ENCODE measurements at places on chromosomes 7 and 10. TPM values are rescaled to one million over a fixed set of nuclear protein-coding genes. Genes with fewer than 3 reads are reported as not detected.

The FKBP9 gene
- total RNA-seq, result 166 TPM

The LRRC4 gene
- total RNA-seq, result 0.85 TPM

The MKI67 gene
- total RNA-seq, result 2.7 TPM

- no peak overlapping the region for H3K27ac ChIP-seq
- no peak overlapping the region for H3K4me3 ChIP-seq
- no peaks in the 10 kb centered on the region for H3K27me3 ChIP-seq
- peaks cover 13% of the 10 kb centered on the region for H3K4me1 ChIP-seq
These were observed 17.6 kb downstream of the PLCE1 start for GRCh38 chr10:94011296-94011695.

DNA sequence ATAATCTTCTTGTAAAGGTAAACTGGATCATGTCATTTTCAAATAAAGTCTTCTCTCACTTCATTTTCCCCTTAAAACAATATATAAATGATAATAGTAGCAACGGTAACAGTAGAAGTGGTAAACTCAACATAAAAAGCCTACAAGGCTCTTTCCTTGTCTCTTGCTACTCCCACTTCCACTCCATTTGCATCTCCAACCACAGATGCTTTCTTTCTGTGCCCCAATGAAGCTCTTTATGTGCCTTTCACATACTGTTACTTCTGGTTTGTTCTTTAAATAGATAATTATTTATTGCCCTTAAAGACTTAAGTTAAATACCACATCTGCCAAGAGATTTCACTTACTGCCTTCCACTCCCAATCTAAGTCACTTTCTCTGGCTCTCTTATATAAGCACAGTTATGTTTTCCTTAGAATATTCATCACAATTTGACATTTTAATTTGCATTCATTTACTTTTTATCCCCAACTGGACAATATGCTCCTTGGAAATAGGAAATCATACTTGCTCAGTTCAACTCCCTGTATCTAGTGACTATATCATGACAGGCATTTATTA, 149.9 kb downstream of the CRPPA start:
- H3K36me3 ChIP-seq, result no peaks in the 10 kb centered on the region
- no peaks in the 10 kb centered on the region for H3K4me1 ChIP-seq
- H3K4me3 ChIP-seq, result no peak overlapping the region
- H3K27ac ChIP-seq, result no peak overlapping the region
- no peaks in the 10 kb centered on the region for H3K27me3 ChIP-seq

DNA sequence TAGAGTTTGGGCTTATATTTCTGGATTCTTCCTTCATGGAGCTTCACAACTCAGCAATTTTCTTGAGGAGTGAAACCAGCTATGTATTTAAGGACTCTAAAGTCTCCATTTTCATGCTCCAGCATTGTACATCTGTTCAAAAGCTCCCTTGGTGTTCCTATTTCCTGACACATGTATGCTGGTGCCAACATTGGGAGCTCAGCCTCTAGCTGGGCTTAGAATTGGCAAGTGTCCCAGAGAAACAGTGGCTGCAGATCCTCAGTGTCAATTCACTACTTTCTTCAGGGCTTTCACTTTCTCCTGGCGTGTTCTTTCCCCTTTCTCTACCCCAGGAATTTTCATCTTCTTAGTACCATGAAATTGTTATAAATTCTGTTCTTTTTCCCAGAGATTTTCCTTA, 103.1 kb downstream of the ZNF467 start:
- H3K4me3 ChIP-seq, result peak overlapping the region; percentile 9
- no peak overlapping the region for H3K27ac ChIP-seq
- no peaks in the 10 kb centered on the region for H3K27me3 ChIP-seq
- no peaks in the 10 kb centered on the region for H3K36me3 ChIP-seq

DNA sequence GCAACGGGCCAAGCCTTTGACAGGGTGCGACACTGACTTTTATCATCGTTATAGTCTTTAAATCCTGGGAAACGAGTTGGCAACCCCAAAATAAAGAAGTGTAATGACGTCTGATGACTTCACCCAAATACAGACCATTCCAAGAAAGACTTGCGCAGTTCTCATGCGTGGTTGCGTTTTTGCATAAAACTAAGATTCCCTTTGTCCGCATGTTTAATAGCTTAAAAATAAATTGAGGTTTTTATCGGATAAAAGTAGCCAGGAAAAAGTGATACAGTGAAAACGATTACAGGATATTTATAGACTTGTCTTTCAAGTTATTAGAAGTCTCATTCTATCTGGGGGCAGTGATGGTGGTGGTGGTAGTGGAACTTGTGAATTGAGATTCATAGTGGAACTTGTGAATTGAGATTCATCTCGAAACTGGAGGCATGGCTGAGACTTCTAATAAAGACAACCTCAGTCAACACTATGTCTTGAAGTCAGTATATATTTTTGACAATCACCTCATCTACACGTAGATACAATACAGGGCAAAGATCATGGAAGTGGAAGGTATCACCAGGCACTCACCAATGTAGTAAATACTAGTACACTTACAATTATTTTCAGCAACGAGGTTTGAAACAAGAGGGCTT, 1.2 kb upstream of the NAMPT start:
- H3K4me3 ChIP-seq, result peak overlapping the region; percentile 75
- H3K36me3 ChIP-seq, result no peaks in the 10 kb centered on the region
- H3K27me3 ChIP-seq, result no peaks in the 10 kb centered on the region
- H3K27ac ChIP-seq, result peak overlapping the region; percentile 91
- no peak for DNase-seq

GRCh38 chr7:130948822-130949221, 214.8 kb upstream of the KLF14 start:
- no peak overlapping the region for H3K27ac ChIP-seq
- no peaks in the 10 kb centered on the region for H3K27me3 ChIP-seq
- peaks cover 38% of the 10 kb centered on the region for H3K4me1 ChIP-seq
- H3K4me3 ChIP-seq, result no peak overlapping the region
- no peak for DNase-seq
- H3K36me3 ChIP-seq, result peaks cover 2% of the 10 kb centered on the region

- H3K27ac ChIP-seq, result peak overlapping the region; percentile 100
- H3K27me3 ChIP-seq, result no peaks in the 10 kb centered on the region
- peaks cover 22% of the 10 kb centered on the region for H3K4me1 ChIP-seq
- DNase-seq, result no peak
- peak overlapping the region; percentile 99 for H3K4me3 ChIP-seq
These were observed 1.3 kb upstream of the ITPRIP start for GRCh38 chr10:104339469-104340110.

DNA sequence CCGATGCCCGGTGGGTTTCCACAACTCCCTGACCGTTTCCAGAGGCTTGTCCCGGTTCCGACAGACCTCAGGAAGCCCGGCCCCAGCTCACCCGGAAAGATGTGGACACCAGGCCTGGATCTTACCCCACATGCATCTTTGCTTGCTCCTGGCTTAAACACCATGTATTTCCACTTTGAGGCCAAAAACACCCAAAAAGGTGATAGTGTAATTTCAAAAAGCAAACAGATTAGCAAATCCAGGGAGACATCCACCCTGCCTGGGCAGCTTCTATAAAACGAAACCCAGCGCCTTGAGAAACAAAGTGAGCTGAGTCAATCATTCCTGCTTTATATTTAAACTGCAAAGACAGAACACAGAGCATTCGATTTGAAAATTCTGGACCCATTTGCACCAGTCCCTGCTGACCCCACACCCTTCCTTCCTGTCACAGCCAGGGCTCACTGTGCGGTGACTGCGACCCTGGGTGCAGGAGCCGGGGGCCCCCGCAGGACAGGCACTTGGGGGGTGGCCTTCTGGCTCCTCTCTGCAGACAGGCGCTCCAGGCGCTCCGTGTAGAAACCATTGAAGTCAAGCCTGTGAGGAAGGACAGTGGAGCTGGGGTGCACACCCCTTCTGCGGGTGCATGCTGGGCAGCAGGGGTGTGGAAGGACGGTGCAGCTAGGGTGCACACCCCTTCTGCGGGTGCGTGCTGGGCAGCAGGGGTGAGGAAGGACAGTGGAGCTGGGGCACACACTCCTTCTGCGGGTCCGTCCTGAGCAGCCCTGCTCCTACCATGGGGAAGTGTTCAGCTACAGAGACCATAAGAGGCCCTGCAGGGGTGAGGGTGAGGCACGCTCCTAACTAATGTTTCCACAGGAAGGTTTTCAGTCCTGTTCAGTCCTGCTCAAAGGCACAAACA, 2.9 kb upstream of the ADAM8 start:
- no peaks in the 10 kb centered on the region for H3K27me3 ChIP-seq
- H3K4me3 ChIP-seq, result no peak overlapping the region
- H3K4me1 ChIP-seq, result peaks cover 11% of the 10 kb centered on the region
- H3K27ac ChIP-seq, result no peak overlapping the region

DNA sequence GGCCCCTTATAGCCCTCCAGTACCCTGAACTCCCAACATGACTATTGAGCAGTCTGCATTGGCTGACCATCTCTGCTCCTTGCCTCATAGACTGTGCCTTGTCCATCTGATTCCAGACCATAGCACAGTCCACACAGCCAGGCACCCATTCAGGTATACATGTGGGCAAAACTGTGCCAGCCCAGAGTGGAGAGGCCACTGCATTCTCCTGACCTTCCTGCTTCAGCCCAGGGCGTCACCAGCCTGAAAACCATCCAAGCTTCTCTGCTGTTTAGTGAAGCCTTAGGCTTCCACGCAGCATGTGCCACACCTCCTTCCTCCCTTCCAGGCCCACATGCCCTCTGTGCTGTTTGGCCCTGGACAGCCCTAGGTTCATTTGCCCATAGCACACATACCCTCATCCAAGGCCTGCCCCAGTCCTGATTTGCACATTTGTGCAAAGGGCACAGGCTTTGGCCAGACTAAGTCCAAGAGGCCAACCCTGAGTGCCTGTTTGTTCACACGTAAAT, 10.5 kb downstream of the DDX56 start:
- H3K4me3 ChIP-seq, result no peak overlapping the region
- peaks cover 28% of the 10 kb centered on the region for H3K36me3 ChIP-seq
- H3K27ac ChIP-seq, result no peak overlapping the region
- no peaks in the 10 kb centered on the region for H3K4me1 ChIP-seq

GRCh38 chr7:22651534-22652243, 75.3 kb upstream of the IL6 start:
- no peaks in the 10 kb centered on the region for H3K36me3 ChIP-seq
- no peak for DNase-seq
- H3K4me1 ChIP-seq, result peaks cover 4% of the 10 kb centered on the region
- H3K27me3 ChIP-seq, result no peaks in the 10 kb centered on the region

- no peak for DNase-seq
- H3K27me3 ChIP-seq, result no peaks in the 10 kb centered on the region
- no peaks in the 10 kb centered on the region for H3K4me1 ChIP-seq
- peaks cover 6% of the 10 kb centered on the region for H3K36me3 ChIP-seq
- H3K4me3 ChIP-seq, result no peak overlapping the region
These were observed 8.4 kb upstream of the SCART1 start for GRCh38 chr10:133445268-133445732.

GRCh38 chr7:116986611-116987565, 33.6 kb downstream of the ST7 start:
- peak overlapping the region; percentile 15 for H3K27ac ChIP-seq
- no peak overlapping the region for H3K4me3 ChIP-seq
- no peaks in the 10 kb centered on the region for H3K36me3 ChIP-seq
- no peaks in the 10 kb centered on the region for H3K27me3 ChIP-seq

GRCh38 chr10:71765906-71766716, 7.2 kb downstream of the VSIR start:
- H3K4me1 ChIP-seq, result peaks cover 53% of the 10 kb centered on the region
- peaks cover 3% of the 10 kb centered on the region for H3K36me3 ChIP-seq
- H3K4me3 ChIP-seq, result no peak overlapping the region
- no peaks in the 10 kb centered on the region for H3K27me3 ChIP-seq

DNA sequence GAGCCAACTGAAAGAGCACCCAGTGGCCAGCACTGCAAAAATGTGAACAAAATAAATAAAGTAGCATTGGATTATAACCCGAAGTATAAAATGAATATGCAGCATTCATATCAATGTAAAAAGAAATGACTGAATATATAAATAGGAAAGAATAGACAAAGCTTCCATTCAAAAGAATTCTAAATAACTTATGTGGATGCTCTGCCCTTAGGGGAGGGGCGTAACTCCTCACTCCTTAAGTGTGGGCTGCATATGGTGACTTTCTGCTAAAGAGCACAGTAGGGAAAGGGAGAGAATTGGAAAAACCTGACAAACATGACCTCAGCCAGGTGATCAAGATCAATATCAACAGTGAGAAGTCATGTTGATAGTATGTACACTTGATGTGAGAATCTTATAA, 109.9 kb upstream of the DOCK1 start:
- no peaks in the 10 kb centered on the region for H3K4me1 ChIP-seq
- no peak overlapping the region for H3K4me3 ChIP-seq
- H3K27me3 ChIP-seq, result no peaks in the 10 kb centered on the region
- DNase-seq, result no peak

GRCh38 chr7:150735596-150736358, 1.4 kb upstream of the GIMAP5 start:
- no peak for DNase-seq
- no peak overlapping the region for H3K27ac ChIP-seq
- no peaks in the 10 kb centered on the region for H3K36me3 ChIP-seq
- H3K4me1 ChIP-seq, result no peaks in the 10 kb centered on the region
- no peak overlapping the region for H3K4me3 ChIP-seq
- no peaks in the 10 kb centered on the region for H3K27me3 ChIP-seq

Measured in thoracic aorta (tissue), 2 donors.